Activated naive CD4-positive, alpha-beta T cell treated with anti-CD3 and anti-CD28 coated beads, Interleukin-2, amount 50 U/mL, for 72 hours (primary cell): ENCODE measurements at places on chromosomes 1 and 21. TPM values are rescaled to one million over a fixed set of nuclear protein-coding genes. Genes with fewer than 3 reads are reported as not detected.

DNA sequence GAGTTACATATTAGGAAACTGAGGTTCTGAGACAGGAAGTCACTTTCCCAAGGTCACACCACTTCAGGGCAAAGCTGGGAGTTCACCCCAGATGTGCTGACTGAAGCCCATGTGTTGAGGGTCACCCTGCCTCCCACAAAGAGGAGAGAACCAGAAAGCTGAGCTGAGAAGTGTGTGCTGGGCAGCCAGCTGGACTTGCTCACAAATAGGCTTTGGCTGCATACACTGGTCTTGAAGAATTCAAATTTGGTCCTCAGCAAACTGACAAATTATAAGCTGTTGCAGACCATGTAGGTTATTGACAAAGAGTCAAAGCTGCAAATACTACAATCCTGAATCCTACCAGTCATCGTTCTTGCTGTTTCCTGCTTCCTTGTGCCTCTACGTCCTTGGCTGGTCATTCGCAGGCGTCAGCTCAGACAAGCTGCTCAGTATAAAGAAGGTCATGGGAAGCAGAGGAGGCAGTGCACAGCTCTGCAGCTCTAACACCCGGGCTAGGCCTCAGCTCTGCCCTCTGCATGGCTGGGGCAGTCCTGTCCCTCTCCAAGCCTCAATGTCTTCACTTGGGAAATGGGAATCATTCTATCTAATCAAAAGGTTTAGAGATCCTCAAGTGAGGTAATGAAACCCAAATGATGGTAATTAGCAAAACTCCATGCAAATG lies 40.0 kb downstream of the CDCP2 start:
- DNase-seq = no peak

- no peak for DNase-seq
Observed at GRCh38 chr1:168100315-168101002, 36.3 kb downstream of the GPR161 start.

DNA sequence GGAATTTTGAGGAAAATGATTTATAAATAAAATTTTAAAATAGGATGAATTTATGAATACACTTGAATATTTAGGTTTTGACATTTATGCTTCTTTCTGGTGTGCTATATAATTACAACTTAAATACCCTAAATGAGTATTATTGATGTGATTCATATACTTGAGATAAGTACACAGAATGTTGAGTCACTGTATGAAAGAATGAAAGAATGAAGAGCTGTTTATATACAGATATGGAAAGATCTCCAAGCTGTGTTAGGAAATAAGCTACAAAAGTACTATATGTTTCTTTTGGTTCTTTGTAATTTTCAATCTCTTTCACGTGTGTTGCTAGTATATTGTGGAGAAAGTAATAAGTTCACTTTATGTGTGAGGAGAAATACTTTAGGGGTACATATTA lies 147.2 kb downstream of the RASAL2 start:
- no peak for DNase-seq

GRCh38 chr1:238485057-238485911 lies 594.6 kb upstream of the ZP4 start:
- no peak for DNase-seq

- no peak for DNase-seq
Observed at GRCh38 chr1:47689894-47690293, 252.1 kb downstream of the FOXD2 start.

- no peak for DNase-seq
Observed at GRCh38 chr1:217369996-217370551, 260.8 kb downstream of the GPATCH2 start.

DNA sequence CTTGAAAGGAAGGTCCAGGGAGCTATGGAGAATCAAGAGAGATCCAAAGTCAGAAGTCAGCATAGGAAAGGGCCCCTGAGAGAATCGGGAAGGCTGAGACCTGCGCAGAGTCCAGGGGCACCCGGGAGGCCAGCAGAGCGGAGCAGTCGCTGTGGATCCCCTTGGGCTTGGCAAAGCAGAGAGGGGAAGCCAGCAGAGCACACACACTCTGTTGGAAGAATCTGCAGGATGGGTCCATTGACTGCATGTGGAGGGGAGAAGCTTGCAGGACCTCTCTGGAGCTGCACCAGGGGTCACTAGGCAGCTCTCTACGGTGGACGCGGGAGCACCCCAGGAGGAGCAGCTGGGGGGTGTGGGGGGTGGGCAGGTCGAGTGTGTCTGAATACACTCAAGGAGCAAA lies 6.4 kb downstream of the RIPK4 start:
- no peak for DNase-seq

- DNase-seq = no peak
Observed at GRCh38 chr1:89635825-89636815, 3.2 kb downstream of the LRRC8C start.

Gene HPCAL4
- 4.3 TPM for total RNA-seq

Gene LCE1D
- not detected for total RNA-seq
